ENCODE measurements at places on chromosomes 4 and X. TPM values are rescaled to one million over a fixed set of nuclear protein-coding genes. Genes with fewer than 3 reads are reported as not detected.

GRCh38 chrX:38891641-38892413 lies 90.6 kb downstream of the MID1IP1 start:
- no peak for DNase-seq

DNA sequence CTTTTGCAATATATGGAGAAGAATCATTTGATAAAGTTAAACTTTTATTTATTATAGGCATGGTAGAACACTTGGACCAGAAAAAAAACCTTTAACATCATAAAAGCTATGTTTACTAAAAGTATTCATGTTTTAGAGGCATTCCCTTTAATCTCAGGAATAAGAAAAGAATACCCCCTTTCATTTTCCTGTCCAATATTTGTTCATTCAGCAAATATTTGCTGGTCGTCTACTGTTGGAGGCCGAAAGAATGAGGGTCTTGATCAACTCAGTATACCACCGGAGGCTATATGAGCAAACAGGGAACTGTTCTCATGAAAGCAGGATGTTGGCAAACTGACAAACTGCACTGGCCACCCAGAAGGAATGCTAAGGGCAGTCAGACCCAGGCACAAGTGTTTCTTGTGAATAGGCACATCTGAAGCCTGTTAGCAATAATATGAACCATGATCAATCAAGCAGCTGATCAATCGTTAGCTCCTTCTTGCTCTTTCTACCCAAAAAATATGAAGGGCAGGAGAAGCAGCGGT lies 480.8 kb upstream of the FAT1 start:
- DNase-seq, result no peak

- no peak for DNase-seq
These were observed 1132.9 kb downstream of the RAPGEF2 start for GRCh38 chr4:160235771-160236170.

The SRPK3 gene
- total RNA-seq, result 0.98 TPM

The PDS5A gene
- total RNA-seq, result 61.2 TPM
